ENCODE measurements at places on chromosomes 13 and 19. TPM values are rescaled to one million over a fixed set of nuclear protein-coding genes. Genes with fewer than 3 reads are reported as not detected.

DNA sequence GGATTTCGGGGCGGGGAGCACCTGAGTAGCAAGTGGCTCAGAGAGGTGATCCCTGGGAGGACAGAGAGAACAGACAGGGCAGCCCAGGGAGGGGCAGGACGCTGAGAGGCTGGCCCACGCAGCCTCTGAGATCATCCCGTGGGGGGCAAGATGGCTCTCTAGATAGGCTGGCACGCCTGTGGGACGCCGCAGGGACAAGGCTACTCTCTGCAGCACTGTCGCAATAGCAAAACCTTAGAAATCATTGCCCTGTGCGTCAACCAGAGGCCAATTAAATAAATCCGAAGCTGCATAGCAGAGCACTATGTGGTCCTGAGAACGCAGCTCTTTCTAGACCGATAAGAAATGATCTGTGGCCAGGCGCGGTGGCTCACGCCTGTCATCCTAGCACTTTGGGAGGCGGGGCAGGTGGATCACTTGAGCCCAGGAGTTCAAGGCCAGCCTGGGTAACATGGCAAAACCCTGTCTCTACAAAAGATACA lies 5.1 kb downstream of the PEX11G start:
- DNase-seq = no peak

GRCh38 chr19:51702103-51702824 lies 9.1 kb downstream of the SPACA6 start:
- DNase-seq = peak; percentile 84

DNA sequence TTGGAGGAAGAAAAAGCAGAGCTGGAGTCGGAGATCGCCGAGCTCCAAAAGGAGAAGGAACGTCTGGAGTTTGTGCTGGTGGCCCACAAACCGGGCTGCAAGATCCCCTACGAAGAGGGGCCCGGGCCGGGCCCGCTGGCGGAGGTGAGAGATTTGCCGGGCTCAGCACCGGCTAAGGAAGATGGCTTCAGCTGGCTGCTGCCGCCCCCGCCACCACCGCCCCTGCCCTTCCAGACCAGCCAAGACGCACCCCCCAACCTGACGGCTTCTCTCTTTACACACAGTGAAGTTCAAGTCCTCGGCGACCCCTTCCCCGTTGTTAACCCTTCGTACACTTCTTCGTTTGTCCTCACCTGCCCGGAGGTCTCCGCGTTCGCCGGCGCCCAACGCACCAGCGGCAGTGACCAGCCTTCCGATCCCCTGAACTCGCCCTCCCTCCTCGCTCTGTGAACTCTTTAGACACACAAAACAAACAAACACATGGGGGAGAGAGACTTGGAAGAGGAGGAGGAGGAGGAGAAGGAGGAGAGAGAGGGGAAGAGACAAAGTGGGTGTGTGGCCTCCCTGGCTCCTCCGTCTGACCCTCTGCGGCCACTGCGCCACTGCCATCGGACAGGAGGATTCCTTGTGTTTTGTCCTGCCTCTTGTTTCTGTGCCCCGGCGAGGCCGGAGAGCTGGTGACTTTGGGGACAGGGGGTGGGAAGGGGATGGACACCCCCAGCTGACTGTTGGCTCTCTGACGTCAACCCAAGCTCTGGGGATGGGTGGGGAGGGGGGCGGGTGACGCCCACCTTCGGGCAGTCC lies 5.0 kb downstream of the FOSB start:
- DNase-seq = peak; percentile 35

CGB1 gene
- polyA plus RNA-seq = not detected

CPB2 gene
- 0.11 TPM for polyA plus RNA-seq

Measured in GM23248 (cell line).